ENCODE measurements at places on chromosomes 11 and 22.
A peak's percentile ranks its signal among the peaks of the same experiment; 100 is the strongest.

GRCh38 chr22:20126284-20127029 is 5.1 kb upstream of the ZDHHC8 start:
- no peak for DNase-seq

- DNase-seq = no peak
Measured at GRCh38 chr11:116078101-116078591, 573.9 kb upstream of the CADM1 start.

GRCh38 chr11:15662285-15662684 is 547.6 kb downstream of the INSC start:
- no peak for DNase-seq

GRCh38 chr22:23180893-23181720 is 798 bp downstream of the BCR start:
- no peak for DNase-seq

DNA sequence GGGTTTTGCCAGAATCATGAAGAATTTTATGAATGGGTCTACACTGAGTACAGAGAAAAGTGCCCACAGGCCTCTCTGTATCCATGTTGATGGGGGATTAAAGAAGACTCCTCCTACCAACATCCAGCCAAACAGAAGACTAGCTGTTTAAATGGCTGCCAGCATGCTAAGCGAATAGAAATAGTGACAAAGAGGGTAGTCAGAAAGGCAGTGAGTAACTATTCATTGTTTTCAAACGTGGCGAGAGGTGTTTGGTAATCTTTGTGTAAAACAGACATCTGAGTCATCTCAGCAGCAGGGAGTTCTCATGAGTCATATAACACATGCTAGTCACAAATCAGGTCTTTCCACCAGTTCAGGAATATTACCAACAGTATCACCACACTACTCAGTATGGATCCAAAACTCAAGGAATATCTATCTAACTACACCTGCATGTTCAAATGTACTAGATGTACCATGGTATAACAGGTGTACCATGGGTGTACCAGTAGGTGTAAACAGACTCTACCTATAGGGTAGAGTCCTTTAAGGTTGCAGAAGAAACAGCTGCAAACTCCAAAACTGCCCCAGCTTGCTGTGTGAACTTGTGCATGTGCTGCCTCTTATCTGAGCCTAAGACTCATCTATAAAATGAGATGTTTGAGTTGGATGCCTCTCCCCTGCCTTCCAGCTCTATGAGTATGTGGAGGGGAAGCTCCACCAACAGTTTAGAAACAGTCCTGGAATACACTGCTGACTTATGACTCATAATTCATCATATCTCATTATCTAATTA is 82.0 kb downstream of the SLC1A2 start:
- peak; percentile 99 for DNase-seq

- no peak for DNase-seq
Measured at GRCh38 chr22:32744176-32744959, 57.1 kb upstream of the TIMP3 start.

DNA sequence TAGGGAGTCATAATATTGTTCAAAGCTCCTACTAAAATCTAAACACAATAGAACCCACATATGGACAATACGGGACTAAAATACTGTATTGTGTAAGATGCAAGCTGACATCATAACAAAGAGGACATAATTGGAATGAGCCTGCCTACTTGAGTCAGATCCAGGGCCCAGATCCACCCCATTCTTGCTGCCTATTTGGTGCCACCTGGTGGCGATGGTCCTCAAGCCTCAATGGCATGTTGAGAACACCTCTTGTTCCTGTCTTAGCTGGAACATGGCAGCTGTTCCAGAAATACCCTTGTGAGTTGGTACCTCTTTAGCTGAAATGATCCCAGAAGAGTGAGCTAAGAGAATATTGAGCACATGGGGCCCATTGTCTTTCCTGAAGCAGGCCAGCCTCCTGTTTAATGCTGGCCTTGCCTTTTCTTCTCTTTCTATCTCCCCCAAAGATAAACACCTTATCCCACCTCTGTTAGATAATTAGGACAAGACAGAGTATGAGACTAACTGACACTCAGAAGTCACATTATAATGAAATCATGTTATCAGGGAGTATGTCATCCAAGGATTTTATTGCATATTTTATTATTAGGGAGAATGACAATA is 680.9 kb upstream of the ANO5 start:
- DNase-seq = no peak

DNA sequence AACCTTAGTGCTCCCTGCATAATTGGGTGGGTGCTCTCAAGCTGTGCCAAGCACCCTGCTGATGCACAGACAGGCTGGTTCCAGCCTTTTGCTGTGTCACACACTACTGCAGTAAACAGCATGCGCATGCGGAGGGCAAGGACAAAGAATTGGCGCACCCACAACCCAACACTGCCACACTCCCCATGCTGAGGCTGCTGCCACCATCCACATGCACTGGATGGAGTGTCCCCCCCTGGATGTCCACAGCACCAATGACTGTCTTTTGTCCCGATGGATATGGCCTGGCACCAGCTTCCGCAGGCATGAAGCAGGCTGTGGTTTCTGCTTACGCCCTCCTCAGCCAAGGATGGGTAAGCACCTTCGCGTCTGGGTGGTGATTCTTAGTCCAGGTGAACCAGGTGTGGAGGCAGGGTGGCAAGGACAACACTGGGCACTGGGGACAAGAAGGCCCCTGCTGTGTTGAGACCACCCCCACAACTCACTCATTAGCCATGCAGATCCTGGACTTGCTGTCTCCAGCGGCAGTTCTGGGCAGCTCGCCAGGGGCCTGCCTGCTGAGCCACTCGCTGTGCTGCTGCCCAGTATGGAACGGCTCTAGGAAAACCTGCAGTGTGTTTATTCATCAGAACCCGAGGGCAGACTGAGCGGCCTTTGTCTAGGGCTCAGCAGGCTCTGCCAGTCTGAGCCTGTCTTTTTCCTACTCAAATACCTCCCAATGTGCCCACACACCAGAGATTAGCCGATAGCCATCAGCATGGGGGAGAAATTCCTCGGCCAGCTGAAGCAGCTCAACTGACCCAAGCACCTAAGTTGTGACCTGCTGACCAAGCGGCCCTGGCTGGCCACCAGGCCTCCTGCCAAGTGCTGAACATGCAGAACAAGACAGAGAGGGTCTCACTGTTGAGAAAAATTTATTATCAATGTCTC is 8.2 kb upstream of the NAP1L4 start:
- DNase-seq = no peak

DNA sequence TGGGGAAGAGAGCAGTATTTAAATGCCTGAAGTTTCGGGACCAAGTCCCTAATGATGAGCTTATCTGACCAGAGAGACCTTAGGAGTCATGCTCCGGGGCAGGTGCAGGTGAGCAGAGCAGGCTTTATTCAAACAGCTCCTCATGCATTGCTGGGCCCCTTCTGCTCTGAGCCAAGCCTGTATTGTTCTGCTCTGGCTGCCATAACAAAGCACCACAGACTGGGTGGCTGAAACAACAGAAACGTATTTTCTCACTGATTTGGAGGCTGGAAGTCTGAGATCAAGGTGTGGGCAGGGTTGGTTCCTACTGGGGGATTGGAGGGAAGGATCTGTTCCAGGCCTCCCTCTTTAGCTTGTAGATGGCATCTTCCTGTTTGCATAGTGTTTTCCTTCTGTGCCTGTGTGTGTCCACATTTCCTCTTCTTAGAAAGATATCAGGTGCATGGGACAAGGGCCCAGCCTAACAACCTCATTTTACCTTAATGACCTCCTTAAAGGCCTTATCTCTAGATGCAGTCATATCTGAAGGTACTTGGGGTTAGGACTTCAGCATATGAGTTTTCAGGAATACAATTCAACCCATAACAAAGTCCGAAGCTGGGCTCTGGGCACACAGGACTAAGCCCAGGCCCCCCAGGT is 97.1 kb upstream of the PARVA start:
- no peak for DNase-seq

DNA sequence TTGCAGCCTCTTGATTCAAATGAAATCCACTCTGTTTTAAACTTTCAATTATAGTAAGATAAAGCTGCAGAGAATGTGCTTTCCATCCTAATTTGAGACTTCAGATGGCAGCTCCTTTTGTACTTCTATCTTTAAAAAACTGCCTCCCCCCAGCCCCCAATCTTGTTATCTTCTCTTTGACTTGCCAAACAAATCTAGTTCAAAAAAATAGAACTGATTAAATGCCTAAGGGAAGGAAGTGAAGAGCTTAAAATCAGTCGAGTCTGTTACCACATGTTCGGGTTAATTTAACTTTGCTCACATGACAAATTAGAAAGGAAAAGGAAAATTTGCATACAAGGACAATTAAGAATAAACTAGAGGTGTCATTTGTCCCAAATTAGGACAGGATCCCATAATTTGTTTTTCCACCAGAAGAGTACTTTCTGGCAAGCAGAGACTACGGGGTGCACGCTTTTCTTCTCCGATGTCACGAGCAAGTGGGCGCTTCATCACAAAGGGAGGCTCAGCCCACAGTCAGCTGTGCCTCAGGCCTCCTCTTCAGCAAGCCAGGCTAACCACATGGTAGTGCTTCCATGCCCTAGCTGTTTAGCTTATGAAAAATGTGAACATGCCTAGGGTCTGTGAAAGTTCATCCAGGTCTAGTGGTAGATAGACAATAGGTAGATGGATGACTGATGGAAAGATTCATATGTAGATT is 69.0 kb upstream of the LDLRAD3 start:
- DNase-seq = no peak

DNA sequence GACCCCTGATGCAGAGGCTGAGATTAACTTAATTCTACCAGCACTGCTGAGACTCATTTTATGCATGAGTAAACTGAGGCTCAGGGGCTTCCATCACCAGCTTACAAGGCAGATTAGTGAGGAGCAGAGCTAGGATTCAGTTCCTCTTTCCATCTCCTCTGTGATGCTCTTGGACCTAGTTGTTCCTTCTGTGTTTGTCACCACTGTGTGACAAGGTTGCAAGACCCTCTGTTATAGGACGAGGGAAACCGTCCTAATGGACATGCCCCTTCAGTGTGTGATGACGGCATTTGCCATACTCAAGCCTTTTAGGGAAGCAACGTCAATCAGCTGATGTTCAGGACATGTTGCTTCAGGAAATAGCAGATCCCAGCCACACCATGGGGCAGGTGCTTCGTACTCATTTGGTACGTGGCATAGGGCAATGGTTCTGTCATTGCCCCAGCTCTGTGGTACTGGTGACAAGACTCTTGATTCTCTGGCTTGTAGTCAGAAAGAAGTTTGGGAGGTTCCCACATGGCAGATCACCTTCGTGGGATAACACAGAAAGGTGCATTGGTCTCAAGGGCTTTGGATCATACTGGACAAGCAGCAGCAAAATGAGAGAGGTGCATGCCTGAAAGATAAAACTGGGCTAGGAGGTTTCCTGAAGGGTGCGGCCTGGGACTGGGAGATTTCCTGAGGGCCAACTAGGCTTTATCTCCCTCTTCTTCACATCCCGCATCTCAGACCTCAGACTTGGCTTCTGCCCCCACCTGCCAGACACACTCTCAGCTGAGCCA is 23.9 kb upstream of the CD44 start:
- no peak for DNase-seq

GRCh38 chr11:17639781-17640180 is 79.6 kb upstream of the MYOD1 start:
- no peak for DNase-seq

GRCh38 chr11:119540370-119541125 is 117.6 kb upstream of the THY1 start:
- DNase-seq = no peak

DNA sequence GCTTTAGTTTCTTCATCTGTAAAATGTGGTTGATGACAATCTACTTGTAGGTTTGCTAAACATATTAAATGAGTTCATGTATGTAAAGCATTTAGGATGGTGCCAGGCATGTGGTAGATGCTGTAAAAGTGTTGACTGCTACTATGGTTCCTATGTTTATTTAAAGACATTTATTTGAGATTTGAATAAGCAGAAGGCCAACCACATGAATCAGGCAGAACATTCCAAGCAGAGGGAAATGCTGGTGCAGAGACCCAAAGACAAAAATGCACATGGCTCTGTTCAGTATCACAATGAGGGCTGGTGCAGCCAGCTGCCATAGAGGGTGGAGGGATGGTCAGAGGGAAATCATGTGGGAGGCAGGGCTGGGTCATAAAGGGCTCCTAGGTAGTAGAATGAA is 156.2 kb upstream of the PDGFD start:
- DNase-seq = no peak

- peak; percentile 17 for DNase-seq
Measured at GRCh38 chr11:4187055-4187988, 92.7 kb downstream of the RRM1 start.

DNA sequence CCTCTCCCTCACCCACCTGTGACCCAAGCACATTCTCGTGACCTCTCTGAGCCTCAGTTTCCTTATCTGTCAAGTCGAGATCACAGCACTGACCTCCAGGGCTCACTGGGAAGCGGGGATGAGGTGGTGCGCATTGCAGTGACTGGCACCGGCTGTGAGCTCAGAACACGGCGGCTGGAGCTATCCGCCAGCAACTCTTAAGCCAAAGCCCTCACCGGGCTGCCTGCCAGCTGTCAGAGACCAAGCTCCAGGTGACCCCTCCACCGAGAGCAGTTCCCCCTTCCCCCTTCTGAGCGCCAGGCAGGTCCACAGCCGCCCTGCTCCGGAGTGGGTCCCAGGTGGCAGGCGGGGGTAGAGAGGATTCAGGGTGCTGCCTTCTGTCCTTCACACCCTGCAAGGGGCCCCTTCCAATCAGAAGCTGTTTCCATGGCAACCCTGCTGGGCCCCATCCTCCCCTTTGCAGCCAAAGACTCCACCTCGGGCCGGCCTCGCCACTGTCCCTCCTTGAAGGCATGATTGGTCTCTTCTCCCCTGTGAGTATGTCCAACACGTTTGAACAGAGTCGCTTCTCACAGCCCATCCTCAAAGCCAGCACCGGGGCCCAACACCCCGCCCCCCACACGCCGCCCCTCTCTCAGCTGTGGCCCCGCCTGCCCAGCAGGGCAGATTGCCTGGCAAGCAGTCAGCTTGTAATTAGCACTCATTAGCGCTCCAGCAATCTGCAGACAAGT is 98.7 kb downstream of the WNT7B start:
- DNase-seq = no peak

DNA sequence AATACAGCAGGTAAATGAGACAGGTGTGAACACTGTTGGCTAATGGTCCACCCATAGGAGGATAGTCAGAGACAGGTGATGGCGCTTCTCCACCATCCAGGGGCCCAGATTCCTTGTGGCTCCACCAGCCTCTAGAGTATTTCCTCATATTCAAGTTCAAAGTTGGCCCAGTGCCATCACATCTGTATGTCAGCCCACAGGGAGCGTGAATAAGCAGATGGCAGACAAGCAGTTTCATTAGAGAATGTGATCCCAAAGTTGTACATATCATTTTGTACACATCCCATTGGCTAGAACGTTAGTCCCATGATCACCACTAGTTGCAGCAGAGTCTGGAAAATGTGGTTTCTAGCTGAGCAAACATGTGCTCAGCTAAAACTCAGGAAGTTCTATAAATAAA is 11.0 kb upstream of the CWF19L2 start:
- no peak for DNase-seq

- no peak for DNase-seq
Measured at GRCh38 chr11:120179057-120179672, 31.7 kb upstream of the OAF start.

DNA sequence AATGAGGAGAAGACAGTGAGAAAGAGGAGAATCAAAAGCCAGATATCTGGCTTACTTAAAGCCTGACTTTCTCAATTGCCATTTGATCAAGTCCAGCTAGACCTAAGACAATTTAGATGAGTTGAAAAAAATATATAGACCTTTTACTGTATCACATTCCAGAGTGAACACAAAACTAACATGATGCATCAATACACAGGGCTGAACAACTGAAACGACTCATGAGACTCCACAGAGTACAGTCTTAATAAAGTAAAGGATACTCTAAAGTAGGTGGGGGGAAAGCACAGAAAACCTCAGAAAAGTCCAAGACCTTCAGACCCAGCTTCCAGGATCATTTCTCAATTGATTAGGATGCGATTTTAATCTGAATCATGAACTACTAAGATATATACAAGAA is 95.3 kb upstream of the OR9G4 start:
- no peak for DNase-seq

- DNase-seq = no peak
Measured at GRCh38 chr11:75078233-75078632, 18.4 kb downstream of the OR2AT4 start.
